Fibroblast of upper back skin (primary cell): ENCODE measurements at places on chromosomes 3 and 15.

GRCh38 chr3:119240101-119240590 lies 532 bp downstream of the B4GALT4 start:
- DNase-seq = no peak

DNA sequence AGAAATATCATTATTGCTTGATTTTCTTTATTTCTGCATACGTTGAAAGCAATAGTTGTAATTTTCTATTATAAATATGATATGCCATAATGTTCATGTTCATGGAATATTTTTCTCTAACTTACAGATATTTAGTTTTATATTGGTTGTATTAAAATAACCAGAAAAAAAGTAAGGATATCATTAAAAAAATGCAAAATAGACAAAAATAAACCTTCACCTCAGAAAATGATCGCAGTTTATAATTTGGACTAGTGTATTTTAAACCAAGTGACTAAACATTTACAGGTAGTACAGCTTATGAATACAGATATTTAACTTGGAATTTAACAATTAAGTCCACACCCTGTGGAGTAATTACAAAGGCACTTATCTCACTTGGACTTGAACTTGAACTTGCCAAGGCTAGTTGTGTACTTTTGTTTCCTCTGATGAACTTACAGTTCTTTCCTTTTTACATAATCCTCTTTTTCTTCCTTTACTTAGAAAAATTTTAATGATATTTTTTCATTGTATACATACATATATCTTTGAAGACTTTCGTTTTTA lies 156.7 kb downstream of the CHL1 start:
- no peak for DNase-seq

GRCh38 chr3:42652611-42653302 lies 740 bp upstream of the ZBTB47 start:
- DNase-seq = peak; percentile 72

DNA sequence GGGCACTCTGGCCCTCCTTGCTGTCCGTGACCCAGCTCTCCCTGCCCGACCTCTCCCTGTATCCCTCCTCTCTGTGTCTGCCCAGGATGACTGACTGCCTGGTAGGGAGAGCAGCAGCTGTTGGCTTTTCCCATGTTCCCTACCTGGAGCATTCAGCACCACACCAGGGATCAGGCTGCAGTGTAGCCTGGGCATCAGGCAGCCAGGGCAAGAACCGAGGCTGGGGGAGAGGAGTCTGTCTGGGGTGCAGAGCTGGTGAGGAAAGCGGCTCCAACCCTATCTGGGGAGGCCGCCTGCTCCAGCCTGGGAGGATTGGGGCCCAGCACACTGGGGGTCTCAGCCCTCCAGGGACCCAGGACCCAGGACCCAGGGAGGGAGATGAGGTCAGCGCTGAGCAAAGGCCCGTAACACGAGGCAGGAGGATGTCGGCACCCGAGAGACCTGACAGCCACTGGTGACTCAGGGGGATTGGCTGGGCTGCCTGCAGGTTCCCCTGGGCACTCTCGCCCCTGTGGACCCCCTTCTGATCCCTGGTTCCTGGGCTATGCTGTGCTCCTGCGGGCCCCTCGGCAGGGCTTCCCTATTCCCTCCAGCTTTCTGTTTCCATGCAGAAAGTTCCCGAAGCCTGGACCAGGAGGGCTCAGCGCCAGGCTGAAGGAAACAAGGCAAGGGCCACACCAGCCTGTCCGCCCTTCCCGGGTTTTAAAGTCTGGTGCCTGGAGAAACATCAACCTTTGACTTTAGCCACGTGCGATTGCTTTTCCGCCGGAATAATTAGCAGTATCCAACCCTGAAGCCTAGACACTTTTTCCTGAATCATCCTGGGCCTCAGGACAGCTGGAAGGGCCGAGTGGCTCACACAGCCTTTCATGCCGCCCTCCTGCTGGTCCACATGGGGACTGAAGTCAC lies 128.2 kb upstream of the MEF2A start:
- no peak for DNase-seq

DNA sequence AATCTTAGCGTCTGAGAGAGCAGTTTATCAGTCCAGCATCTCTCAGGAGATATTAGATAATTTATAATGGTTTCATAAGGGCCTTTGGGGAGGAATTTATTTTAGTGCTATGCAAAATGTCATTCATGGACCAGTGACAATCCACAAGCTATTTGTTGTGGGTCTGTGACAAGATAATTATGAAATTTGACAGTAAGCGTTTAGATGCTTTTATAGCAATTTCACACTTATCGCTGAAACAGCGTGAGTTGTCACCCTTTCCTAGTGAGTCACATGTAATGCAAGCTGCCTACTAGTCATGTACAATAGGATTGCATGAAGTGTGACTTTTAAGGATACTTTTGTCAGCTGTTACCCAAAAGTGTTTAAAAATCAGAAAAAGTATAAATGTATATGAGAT lies 315.6 kb upstream of the THBS1 start:
- no peak for DNase-seq

DNA sequence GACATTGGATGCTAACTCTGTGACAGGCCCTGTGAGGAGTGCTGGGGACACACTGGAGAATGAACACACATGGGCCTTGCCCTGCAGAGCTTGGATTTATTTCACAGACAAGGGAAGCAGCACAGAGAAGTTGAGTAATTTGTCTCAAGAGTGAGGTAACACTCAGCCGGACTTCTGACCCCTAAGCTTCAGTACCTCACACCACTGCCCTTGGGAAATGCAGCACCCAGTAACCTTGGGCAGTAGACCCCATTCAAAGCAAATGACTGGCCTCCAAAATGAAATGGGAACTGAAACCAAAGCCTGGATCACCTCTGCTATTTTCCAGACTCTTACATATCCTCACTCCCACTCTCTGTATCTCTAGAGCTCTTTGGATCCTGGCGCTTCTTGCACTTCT lies 37.3 kb downstream of the RFT1 start:
- DNase-seq = no peak

GRCh38 chr15:66229790-66230465 lies 23.6 kb downstream of the MEGF11 start:
- DNase-seq = no peak

DNA sequence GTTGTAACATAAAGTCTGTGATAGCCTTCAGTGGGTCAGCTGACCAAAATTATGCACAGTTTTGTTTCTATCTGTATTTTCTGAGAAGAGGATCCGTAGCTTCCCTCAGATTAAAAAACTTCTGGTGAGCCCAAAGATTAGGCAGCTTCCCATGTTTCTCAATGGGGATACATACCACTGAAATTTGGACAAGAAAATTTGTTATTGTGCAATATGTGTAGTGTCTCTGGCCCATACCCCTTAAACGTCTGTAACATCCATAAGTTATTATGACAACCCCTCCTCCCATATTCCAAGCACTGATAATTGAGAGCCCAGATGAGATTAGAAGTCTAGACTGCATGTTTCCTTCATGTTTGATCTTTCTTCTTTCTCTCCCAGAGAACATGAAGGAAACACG lies 1.9 kb upstream of the MITF start:
- DNase-seq = no peak

DNA sequence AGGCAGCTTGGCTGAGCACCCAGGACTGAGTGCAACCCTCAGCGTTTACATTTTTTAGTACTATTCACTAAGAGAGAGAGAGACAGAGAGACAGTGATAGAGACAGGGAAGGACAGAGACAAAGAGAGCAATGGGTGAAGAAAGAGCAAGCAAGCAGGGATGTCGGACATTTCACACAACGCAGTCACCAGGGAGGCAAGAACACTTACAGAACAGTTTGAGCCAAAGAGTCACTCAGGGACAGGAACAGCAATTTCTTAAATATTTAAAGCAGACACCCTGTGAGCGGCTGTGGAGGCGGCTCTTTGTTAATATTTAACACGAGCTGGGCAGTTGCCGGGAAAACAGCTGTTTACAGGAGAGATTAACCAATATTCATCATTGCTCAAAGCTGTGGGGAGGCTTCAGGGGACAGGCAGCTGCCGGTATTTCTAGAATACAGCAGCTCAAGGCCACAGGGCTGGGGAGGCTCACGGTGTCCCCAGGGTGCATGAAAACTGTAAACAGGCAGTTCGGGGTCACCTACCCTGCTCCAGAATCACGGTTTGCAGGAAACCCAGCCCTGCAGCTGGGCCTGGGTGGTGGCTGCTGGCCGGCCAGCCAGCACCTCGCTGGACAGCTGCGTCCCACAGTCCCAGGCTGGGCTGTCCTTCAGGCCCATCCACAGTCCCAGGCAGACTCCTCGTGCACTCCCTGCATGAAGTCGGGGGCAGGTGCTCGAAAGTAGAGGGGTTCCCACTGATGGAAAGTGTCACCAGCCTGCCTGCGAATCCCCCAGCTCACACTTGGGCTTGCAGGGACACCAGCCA lies 38.8 kb upstream of the PCSK6 start:
- DNase-seq = no peak

DNA sequence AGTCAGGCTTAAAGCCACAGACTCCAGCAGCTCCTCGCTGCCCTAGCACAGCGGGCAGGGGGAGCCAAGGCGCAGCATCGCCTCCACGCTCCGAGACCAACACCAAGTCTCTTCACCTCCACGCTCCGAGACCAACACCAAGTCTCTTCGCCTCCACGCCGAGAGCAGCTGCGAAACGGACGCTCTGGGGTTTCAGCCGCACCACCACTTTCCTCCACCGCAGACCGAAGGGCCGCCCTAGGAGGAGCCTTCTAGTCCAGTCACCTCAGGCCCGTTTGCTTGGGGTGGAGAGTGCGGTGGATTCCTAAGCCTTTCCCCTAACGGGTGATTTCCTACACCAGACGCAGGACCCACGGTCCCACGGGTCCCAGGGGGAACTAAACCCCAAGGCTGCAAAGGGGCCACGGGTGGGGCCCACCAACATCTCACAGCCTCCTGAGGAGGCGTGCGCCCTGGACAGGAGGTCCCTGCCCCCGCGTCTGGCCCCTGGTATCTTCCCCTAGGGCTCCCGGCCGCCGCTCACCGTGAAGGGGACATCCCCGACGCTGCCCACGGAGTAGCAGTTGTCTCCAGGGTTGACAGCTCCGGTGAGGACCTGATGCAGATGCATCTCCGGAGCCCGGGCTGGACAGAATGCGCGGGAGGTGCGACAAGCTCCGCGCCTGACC lies 501 bp downstream of the DMXL2 start:
- peak; percentile 48 for DNase-seq

- no peak for DNase-seq
These were observed 8.4 kb downstream of the TBC1D21 start for GRCh38 chr15:73881579-73882320.

GRCh38 chr3:71341721-71342120 lies 241.8 kb downstream of the FOXP1 start:
- peak; percentile 91 for DNase-seq

GRCh38 chr15:31326875-31327668 lies 437 bp downstream of the KLF13 start:
- DNase-seq = peak; percentile 54

GRCh38 chr3:153628591-153628990 lies 466.6 kb downstream of the RAP2B start:
- no peak for DNase-seq

GRCh38 chr3:172692751-172693338 lies 18.0 kb downstream of the NCEH1 start:
- DNase-seq = no peak

GRCh38 chr3:107882881-107883280 lies 207.9 kb downstream of the CD47 start:
- no peak for DNase-seq

DNA sequence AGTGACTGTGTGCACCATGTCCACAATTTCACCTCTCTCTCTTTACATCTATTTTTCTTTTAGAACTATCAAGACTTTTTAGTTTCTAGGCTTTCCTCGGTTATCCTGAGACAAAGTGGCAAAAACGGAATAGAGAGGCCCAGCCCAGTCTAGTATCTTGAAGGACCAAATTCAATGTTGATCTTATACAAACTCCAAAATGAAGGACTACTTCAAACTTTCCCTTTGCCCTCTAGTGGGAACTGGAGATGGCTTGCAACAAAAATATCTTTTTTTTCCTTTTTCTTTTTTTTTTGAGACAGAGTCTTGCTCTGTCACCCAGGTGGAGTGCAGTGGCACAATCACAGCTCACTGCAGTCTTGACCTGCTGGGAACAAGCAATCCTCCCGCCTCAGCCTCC lies 338.5 kb upstream of the UMPS start:
- DNase-seq = no peak

GRCh38 chr15:51947124-51947523 lies 24.5 kb downstream of the LEO1 start:
- no peak for DNase-seq

- DNase-seq = no peak
These were observed 150.8 kb upstream of the BNIP2 start for GRCh38 chr15:59839906-59840305.

GRCh38 chr3:29940759-29941323 lies 660.0 kb downstream of the RBMS3 start:
- no peak for DNase-seq

- DNase-seq = peak; percentile 58
These were observed 4.6 kb upstream of the EPB42 start for GRCh38 chr15:43225201-43225949.

DNA sequence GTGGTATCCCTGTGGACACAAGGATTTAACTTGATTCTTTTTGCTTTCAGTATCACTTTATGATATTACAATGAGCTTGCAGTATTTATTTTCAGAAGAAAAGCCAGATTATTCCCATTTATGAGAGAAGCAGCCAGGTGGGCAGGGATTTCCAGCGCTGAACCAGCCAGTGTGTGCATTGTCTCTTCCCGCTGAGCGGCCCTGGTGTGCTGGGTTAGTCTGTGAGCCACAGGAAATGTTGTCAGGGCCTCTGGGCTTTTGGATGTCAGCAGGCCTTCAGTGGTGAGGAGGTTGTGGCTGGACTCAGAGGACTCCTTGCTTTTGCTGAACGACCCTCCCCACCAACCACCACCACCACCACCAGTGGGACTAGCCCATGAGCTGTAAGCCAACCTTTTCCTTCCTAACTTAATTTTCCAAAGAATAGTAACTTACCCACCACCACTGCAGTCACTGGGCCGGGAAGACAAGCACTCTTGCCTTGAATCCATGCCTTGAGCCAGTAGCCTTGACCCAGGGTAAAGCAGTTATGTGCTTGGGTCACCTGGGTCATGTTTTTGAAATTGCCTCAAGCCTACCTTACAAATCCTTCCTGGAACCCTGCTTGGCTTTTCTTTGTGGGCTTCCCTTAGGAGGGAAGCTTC lies 33.1 kb downstream of the FLNB start:
- DNase-seq = peak; percentile 51

DNA sequence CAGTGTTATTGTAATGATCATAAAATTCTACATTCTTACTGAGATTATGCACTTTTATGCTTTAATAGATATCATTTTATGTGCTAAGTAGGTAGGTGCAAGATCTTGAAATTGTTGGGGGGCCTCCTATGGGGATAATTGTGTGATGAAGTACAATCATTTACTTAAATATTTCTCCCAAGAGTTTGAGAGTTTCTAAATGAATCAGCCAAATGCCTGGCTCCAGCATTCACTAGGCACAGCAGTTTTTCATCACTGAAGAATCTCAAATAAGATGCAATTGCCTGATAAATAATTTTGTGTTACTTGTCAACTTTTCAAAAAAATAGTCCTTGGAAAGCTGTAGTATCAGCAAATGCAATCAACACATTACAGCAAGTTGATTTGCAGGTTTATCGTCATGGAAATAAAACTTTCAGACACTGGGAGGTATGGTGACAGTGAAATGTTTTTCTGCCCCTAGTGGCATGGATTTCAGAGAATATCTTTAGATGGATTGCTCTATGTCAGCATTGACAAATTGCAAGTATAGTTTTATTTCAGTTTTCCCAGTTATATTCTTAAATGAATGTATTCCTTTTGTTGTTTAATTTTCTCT lies 167.1 kb downstream of the NEK11 start:
- no peak for DNase-seq

- peak; percentile 3 for DNase-seq
These were observed 9.9 kb upstream of the EPB42 start for GRCh38 chr15:43230640-43231115.

- no peak for DNase-seq
These were observed 148.3 kb upstream of the IQSEC1 start for GRCh38 chr3:13221491-13222061.
